Esophagus squamous epithelium (tissue), 5 donors: ENCODE measurements at places on chromosomes 6 and 20.

- DNase-seq, result no peak
Observed at GRCh38 chr6:37019065-37019450, 13.6 kb downstream of the FGD2 start.

GRCh38 chr6:106185615-106186014, 99.5 kb downstream of the PRDM1 start:
- DNase-seq, result no peak

GRCh38 chr20:34437330-34437986, 74.4 kb downstream of the ITCH start:
- DNase-seq, result no peak

DNA sequence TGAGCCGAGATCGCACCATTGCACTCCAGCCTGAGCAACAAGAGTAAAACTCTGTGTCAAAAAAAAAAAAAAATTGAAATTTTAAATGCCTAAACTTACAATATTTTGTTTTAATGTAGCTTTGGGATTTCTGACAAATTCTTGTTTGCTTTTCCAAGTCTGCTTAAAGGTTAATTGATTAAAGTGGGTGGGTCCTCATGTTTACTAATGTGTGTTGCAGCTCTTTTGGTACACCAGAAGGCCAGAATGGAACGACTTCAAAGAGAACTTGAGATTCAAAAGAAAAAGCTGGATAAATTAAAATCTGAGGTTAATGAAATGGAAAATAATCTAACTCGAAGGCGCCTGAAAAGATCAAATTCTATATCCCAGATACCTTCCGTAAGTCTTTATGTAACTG, 2.7 kb upstream of the SUMO4 start:
- DNase-seq, result no peak

- DNase-seq, result no peak
Observed at GRCh38 chr6:148307405-148307804, 35.2 kb upstream of the SASH1 start.

DNA sequence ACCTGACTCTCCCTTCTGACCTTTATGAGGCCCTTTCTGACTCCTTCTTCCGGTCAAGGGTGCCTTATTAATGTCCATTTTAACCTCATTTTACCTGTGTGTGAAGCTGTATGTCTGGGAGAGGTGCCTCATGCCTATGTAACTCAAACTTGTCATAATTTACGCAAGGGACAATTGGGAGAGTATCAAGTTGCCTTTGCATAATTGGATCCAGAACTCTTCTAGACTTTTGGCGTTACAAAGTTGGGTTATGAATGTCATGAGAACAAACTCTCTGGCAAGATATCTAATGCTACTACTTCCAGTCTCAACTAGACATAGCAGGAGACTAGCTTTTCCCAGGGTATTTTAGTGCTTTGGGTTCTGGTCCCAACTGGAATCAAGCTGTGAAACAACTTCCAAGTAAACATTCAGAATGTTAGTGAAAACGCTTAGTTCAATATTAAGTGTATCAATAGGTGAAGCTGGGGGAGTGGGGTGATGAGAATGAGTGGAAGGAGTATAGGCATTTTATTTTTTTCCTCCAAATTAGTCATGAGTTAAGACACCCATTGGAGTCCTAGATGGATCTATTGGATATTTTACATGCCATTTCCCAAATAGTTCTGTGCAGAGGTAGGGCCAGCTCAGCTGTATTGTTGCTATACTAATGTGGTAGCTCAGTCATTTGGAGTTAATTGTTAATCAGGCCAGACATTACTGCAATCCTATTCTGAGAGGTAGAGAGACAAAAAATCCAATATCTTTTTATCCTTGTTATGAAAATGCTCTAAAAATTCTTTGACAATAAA, 159.9 kb downstream of the TFAP2B start:
- no peak for DNase-seq

DNA sequence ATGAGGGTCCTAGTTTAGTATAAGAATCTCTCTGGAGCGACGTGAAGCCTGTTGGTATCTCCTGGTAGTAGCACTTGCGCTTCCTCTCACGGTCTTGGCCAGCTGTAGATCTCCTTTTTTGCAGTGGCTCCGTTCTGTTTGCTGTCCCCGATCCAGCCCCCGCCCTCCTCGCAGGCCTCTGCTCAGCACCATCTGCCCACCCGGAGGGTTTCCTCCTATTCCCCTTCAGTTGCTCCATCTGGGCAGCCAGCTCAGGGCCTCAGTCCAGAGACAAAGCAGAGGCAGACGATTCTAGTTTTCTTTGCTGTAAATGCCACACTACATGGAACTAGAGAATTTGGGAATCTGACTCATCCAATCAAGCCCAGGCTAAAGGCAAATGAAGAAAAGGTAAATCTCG, 126.6 kb downstream of the TIAM2 start:
- DNase-seq, result no peak

DNA sequence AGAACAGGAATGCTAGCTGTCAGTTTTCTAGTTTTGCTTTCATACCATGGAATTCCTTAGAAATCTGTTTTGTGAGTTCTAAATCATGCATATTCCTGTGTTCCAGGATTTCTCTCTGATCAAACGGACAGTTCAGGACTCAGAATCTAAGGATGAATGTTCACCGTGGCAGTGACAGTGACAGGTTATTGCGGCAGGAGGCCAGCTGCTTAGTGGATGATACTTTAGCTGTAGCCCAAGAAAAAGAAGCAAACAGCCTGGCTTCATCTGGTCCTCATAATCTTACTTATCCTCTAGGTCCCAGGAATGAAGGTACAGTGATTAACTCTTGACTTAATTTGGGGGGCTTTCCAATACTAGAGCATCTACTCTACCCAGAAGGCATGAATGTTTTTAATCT, 27.1 kb downstream of the KCTD20 start:
- DNase-seq, result no peak
